ENCODE measurements at places on chromosomes 5 and 9.

DNA sequence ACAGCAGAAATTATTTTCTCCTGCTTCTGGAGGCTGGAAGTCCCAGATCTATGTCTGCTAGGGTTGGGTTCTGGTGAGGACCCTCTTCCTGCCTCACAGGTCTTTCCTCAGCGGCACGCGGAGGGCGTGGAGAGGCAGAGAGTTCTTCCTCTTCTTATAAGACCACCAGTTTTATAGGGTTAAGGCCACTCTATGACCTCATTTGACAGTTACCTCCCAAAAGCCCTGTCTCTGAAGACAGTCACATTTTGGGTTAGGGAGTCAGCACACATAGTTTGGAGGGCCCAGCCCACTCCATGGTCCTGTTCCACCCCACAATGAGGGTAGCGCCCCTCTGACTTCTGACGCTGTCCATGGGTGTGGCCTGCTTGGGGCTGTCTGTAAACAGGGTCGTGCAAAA, 46.7 kb downstream of the TRIP13 start:
- DNase-seq = no peak

DNA sequence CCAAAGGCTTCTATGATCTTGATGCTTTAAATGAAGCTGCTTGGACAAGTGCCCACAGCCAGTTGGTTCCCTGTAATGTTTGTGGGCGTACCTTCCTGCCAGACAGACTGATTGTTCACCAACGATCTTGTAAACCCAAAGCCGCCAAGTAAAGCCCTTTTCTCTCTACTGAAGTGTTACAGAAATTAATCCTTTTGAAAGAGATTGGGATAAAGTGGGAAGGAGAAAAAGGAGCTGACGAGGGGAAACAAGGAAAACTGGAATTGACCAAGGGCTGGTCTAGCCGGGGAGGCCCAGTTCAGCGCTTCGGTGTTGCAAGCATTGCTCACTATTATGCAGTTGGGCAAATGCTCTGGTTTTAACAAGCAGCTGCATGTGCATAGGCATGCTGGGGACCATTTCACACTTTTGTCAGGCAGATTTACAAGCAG, 53.2 kb downstream of the ZNF474 start:
- no peak for DNase-seq

DNA sequence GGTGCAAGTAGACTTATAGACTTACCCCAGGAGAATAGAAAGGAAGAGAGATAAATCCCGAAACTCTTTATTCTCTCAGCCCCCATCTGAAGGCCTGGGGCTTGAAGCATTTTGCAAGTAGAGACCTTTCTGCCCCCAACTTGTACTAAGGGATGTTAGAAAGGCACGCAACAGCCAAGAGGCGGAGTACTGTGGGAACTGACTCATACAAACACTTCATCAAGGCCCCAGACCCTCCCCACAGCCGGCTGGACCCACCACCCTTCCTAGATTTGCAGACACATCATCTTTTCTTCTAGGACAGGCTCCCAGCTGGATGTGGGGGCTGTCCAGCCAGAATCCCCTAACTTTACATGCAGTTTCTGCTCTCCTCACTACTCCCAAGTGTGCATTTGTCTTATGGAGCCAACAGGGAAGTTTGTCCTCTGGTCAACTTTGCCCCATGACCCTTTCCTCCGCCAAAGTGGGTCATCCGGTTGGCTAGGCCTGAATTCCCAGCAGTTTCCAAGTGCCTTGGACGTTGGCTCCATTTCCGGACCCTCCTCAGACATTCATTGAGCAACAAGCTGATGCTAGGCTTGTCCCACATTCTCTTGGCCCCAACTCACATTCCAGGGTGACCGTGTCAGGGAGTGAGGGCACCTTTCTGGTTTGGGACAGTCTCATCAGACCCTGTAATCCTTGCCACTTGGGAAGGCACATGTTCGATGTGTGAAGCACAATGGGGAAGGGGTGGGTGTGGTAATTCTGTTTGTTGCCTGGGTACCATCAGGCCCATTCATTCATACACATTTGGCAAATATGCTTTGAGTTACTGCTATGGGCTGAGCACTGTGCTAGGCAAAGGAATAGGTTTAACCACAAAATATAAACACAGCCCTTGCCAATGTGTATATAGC, 64.6 kb downstream of the ABLIM3 start:
- no peak for DNase-seq

DNA sequence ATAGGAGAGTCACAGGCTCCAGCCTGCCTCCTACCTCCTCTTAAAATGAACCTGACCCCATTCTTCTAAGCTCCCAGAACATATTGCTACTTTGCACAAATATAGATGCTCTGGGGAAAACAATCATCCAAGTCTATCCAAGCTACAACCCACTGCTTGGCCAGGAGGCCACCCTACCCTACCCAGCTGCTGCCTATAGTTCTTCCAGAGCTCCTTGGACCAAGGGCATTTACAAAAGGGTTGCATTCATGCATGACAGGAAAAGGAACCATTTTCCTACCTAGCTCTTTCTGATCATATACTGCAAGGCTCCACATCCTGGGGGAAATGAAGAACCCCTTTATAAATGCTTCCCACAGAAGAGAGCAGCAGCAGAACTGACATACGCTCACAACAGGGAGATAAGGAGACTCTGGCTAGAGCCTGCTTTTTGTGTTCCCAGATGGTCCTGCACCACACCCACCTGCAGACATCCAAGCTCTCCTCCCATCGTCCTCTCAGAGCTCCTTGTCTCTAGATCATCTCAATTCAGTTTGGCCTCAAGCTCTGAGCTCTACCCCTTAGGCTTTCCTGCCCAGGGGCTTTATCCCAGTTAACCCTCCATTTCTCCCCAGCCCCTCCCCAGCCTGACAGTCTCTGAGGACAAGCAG, 185.5 kb downstream of the SPOCK1 start:
- DNase-seq = no peak

- DNase-seq = no peak
Measured at GRCh38 chr5:159759791-159760290, 156.4 kb upstream of the ADRA1B start.

- DNase-seq = no peak
Measured at GRCh38 chr5:159393854-159394274, 63.6 kb upstream of the IL12B start.

- no peak for DNase-seq
Measured at GRCh38 chr5:66829826-66830225, 233.6 kb downstream of the MAST4 start.

DNA sequence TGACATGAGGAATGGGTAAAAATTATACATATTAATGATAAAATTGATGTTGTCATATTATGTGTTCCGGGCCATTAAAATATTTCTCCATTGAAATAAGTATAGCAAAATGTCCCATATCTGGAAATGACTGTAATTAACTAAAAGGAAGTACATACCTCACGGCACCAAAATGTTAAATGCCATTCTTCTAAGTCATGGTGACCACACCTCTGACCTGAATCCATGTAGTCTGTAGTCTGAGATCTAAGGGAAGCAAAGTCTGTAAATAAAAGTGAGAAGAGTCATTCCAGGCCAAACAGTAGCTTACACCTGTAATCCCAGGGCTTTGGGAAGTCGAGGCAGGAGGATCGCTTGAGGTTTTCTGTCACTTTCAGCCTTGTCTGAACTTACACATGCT, 8.7 kb upstream of the GDA start:
- no peak for DNase-seq

DNA sequence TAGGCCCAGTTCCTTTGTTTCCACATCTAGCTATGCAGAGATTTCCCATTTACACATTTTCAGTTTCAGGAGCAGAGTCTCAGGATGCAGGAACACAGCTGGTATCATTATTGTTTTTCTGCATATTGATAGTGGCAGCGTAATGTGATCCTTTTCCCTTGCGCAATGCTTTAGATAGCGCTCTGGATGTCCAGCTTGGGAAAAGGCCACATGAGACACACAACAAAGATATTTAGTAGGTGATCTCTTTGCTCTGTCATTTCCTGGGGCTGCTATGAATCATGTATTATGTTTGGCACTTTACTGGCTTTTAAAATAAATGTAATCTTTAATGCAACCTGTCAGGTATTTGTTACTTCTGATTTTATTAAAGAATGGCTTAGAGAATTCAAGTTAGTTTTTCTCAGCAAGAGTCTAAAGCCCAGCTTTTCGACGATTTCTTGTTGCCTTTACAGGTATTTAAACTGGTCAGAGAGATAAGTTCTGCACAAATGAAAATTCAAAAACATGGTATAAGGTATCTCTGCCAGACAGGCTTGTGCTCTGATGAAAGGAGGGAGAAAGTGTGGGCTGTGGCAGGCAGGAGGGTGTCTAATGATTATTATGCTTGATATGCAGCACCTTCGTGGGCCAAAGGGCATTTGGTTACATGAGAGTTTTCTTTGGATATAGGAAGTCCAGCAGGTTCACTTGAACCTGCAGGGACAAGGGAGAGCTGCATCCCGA, 42.2 kb downstream of the PTTG1 start:
- no peak for DNase-seq

GRCh38 chr5:149002761-149003689, 59.8 kb downstream of the SH3TC2 start:
- DNase-seq = no peak

GRCh38 chr5:142697356-142698255, 11.7 kb upstream of the FGF1 start:
- DNase-seq = no peak

DNA sequence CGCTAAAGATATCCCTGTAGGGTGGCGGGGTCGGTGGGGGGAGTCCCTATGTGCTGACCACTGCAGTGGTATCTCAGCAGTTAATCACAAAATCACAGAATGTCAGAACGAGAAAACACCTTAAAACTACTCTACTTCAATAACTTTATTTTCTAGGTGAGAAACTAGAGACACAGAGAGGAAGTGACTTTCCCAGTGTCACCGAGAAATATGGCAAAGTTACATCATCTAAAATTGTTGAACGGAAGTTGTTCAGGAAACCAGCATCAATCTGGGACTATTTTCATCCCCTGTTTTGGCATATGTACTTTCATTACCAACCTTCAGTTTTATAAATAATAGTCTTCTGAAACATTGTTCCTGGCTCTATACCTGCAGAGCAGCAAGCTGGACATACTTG, 384.0 kb downstream of the SPOCK1 start:
- no peak for DNase-seq

DNA sequence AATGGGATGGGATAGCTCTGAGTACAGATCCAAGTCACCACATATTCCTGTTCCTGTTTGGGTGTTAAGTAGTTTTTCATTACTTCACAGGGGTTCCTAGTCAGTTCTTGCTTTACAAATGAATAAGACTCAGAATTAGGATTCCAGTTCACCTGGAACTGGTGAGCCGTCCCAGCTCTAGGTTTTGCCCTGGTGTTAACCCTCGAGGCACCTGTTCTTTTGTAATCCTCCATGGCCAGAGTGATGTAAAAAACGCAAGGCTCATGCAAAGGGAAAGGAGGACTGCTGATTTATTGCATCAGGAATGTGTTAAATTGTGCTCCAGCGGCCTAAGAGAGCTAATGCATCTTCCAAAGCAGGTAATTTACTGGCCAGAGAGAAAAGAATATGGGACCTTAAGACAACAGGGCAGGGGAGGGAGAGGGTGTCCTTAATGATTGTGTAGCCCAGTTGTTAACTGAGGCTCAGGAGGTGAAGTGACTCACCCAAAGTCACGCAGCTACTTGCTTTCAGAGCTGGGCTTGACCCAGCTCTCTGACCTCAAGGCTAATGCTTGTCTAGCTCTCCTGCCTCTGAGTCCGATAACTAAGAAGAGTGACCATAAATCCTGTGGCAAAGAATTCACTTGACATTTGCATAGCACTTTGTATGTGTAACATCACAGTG, 70.5 kb downstream of the DMRT2 start:
- no peak for DNase-seq

- no peak for DNase-seq
Measured at GRCh38 chr5:59540366-59540765, 353.2 kb downstream of the PDE4D start.

- DNase-seq = no peak
Measured at GRCh38 chr5:94057217-94057616, 315.8 kb upstream of the POU5F2 start.

DNA sequence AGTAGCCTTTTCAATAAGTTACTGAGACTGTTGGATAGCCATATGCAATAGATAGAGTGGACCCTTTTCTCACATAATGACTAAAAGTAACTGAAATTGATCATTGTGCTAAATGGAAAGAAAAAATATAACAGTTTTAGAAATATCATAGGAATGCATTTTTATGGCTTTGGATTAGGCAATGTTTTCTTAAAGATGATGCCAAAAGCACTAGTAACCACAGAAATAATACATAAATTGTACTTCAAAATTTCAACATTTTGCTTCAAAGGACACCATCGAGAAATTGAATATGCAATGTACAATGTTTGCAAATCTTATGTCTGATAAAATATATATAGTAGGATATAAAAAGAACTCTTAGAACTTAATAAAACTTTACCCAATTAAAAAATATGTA, 1267.5 kb upstream of the CDH9 start:
- no peak for DNase-seq

GRCh38 chr9:93306081-93306480, 122.1 kb downstream of the WNK2 start:
- DNase-seq = no peak

DNA sequence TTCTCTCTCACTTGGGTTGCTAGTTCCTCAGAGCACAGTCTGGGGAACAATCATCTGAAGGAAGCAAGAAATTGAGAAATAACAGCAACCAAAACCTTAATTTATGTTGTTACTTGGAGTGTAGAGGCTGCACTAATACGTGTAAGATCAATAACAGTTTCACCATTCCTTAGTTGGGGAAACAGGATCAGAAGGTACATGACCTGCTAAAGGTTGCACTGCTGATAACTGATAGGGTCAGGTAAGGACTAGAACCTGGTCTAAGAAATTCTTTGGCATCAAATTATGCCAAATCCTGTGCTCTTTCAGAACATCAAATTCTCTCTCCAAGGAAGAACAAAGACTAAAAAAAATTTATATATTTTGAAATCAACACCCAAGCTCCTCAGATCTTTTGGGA, 278.6 kb upstream of the C9orf72 start:
- DNase-seq = no peak

GRCh38 chr9:136012651-136013050, 51.5 kb upstream of the UBAC1 start:
- no peak for DNase-seq

DNA sequence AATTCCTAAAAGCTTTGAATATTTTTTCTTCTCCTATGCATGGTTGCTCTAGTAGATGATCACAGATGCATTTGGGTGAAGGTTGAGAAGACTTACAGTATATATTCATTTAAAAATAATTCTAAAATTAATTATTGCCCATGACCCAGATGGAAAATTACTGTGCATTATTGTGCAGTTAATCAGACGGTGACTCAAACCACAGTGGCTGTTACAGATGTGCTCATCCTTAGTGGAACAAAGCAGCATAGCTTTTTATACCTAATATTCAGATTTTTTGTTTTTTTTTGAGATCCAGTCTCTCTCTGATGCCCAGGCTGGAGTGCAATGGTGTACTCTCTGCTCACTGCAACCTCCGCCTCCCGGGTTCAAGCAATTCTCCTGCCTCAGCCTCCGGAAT, 10.7 kb downstream of the OR2V1 start:
- DNase-seq = no peak

- DNase-seq = no peak
Measured at GRCh38 chr5:7331131-7331530, 64.8 kb upstream of the ADCY2 start.

All from caudate nucleus (tissue), 63 donors.